SJSA1 (cell line): ENCODE measurements at places on chromosomes 1 and 21. TPM values are rescaled to one million over a fixed set of nuclear protein-coding genes. Genes with fewer than 3 reads are reported as not detected.

Gene LIPI
- not detected in 2 replicates for total RNA-seq

Gene RHBG
- total RNA-seq: not detected in 2 replicates

Gene PCSK9
- total RNA-seq: 0.03 TPM in 2 replicates

Gene WDR64
- total RNA-seq: 0.24 TPM in 1 of 2 replicates, not detected in the other

Gene MAN1C1
- not detected in 2 replicates for total RNA-seq

Gene CD1E
- not detected in 2 replicates for total RNA-seq

Gene SHE
- not detected in 2 replicates for total RNA-seq

Gene PLA2G2D
- not detected in 2 replicates for total RNA-seq

Gene AGT
- total RNA-seq: not detected in 2 replicates

Gene LIN28A
- total RNA-seq: not detected in 2 replicates

Gene WNT3A
- not detected in 2 replicates for total RNA-seq

Gene CD48
- not detected in 2 replicates for total RNA-seq
